ENCODE measurements at places on chromosomes 1 and 21. TPM values are rescaled to one million over a fixed set of nuclear protein-coding genes. Genes with fewer than 3 reads are reported as not detected.

- DNase-seq, result no peak
Measured at GRCh38 chr1:243730487-243731150, 119.4 kb downstream of the AKT3 start.

The TMPRSS3 gene
- total RNA-seq, result not detected

The UBASH3A gene
- total RNA-seq, result not detected

The FAM78B gene
- 0.13 TPM for total RNA-seq

The C1orf21 gene
- 10.2 TPM for total RNA-seq

The SPRR2A gene
- not detected for total RNA-seq

All from LHCN-M2 (cell line).